ENCODE measurements at places on chromosomes 12 and 14. TPM values are rescaled to one million over a fixed set of nuclear protein-coding genes. Genes with fewer than 3 reads are reported as not detected.

DNA sequence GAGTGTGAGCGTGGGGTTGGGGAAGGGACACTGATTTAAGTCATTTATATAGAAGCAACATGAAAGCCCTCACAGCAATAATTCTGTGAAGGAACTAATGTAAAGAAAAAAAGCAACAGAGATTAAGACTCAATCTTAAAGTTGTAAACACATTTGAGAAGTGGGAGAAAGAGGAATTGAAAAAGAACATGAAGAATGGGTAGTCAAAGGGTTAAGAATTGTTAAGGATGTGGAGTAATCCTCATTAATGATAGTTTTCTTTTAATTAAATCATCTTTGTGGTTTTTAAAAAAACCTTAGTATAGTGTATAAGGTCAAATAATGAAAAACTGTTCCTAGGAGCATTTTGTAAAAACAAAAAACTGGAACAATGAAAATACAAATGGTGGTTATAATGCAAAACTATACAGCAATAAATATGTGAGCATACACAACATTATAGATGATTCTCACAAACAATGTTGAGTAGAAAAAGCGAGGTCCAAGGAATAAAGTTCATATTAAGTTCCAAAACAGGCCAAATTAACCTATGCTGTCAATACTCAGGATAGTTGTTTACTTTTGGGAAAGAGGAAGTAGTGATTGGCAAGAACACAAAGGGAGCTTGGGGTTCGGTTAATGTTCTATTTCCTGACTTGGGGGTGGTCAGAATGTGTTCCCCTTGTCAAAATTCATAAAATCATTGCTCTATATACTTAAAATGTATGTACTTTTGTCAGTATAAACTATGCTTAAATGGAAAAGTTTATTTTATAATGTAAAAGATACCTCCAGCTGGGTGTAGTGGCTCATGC lies 120.4 kb upstream of the ATF7IP start:
- H3K27me3 ChIP-seq, result no peaks in the 10 kb centered on the region
- DNase-seq, result no peak
- H3K36me3 ChIP-seq, result peaks cover 1% of the 10 kb centered on the region
- peaks cover 5% of the 10 kb centered on the region for H3K4me1 ChIP-seq

The ZC2HC1C gene
- 0.62 TPM for total RNA-seq

DNA sequence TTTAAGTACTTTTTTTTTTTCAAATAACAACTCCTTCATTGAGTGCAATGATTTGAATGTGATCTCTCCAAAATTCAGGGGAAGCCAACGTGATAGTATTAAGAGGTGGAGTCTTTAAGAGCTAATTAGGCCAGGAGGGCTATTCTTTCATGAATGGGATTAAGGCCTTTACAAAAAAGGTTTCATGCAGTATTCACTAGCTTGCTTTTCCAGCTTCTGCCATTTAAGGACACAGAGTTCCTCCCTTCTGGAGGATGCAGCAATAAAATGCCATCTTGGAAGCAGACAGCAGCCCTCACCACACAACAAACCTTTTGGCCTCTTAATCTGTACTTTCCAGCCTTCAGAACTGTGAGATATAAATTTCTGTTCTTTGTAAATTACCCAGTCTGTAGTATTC lies 586.8 kb upstream of the LMO3 start:
- no peak overlapping the region for H3K27ac ChIP-seq
- peaks cover 2% of the 10 kb centered on the region for H3K27me3 ChIP-seq
- no peak for DNase-seq

DNA sequence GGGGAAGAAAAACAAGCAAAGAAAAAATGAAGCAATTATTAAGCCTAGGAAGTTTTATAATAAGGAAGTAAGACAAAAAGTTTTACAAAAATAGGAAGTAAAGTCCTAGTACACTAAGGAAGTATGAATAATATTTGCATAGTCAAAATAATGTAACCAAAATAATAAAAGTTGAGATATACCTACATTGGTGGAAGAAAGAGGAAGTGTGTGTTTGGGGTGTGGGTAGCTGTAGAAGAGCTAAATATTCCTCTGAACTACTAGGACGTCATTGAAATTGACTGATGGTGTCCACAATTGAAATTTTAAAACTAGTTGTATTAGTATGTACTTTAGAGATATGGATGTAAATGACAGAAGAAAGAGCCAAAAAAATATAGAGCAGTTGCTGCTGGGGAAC lies 228.4 kb upstream of the OTX2 start:
- no peak overlapping the region for H3K4me3 ChIP-seq
- no peaks in the 10 kb centered on the region for H3K4me1 ChIP-seq
- no peak for DNase-seq
- H3K36me3 ChIP-seq, result no peaks in the 10 kb centered on the region
- no peak overlapping the region for H3K27ac ChIP-seq

DNA sequence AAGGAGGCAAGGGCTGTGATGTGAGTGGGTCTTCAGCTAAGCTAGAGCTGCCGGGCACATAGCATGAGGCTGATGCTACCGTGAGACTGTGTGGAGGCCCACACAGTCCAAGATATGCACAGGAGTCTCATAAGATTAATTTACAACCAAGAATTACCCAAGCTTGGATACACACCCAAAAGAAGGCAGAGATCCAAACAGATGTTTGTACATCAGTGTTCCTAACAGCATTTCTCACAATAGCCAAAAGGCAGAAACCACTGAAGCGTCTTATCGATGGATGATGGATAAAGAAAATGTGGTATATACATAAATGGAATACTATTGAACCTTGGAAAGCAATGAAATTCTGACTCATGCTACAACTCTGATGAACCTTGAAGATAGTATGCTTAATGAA lies 40.8 kb upstream of the RIC8B start:
- no peak for DNase-seq
- no peaks in the 10 kb centered on the region for H3K36me3 ChIP-seq
- no peaks in the 10 kb centered on the region for H3K4me1 ChIP-seq
- no peak overlapping the region for H3K27ac ChIP-seq
- no peak overlapping the region for H3K4me3 ChIP-seq
- no peaks in the 10 kb centered on the region for H3K27me3 ChIP-seq

The PRICKLE1 gene
- total RNA-seq, result 62.8 TPM

DNA sequence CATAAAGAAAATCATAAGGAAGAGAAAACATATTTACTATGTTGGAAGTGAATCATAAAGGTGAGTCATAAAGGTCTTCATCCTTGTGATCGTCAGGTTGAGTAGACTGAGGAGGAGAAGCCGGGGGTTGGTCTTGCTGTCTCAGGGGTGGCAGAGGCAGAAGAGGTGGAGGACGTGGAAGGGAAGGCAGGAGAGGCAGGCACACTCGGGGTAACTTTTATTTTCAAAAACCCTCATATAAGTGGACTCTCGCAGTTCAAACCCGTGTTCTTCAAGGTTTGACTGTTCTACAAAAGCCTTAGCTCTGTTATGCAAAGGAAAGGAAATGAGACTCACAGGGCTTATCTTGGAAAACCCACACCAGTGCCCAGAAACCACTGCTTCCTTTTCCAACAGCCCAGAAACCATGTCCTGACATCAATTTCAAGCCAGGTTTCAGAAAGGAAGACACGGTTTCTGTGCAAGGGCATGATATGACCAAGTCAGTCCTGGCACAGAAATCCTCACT lies 14.0 kb downstream of the SMCO2 start:
- no peak overlapping the region for H3K4me3 ChIP-seq
- H3K4me1 ChIP-seq, result peaks cover 13% of the 10 kb centered on the region
- H3K27ac ChIP-seq, result no peak overlapping the region
- no peaks in the 10 kb centered on the region for H3K36me3 ChIP-seq
- DNase-seq, result no peak

- DNase-seq, result no peak
- peaks cover 15% of the 10 kb centered on the region for H3K4me1 ChIP-seq
- no peaks in the 10 kb centered on the region for H3K36me3 ChIP-seq
- H3K27ac ChIP-seq, result no peak overlapping the region
These were observed 411.6 kb downstream of the CCER1 start for GRCh38 chr12:90543374-90543773.

The ERP27 gene
- 0.73 TPM for total RNA-seq

GRCh38 chr14:23094666-23095195 lies at the start of gene ACIN1:
ACIN1 (minus strand) TSS chr14:23095136; CDS start chr14:23095112, 24 bp downstream.
- peaks cover 18% of the 10 kb centered on the region for H3K36me3 ChIP-seq
- no peak within 1 kb of the TSS for H3K27ac ChIP-seq
- peaks cover 36% of the 10 kb centered on the region for H3K4me1 ChIP-seq
- no peak for DNase-seq
- no peaks in the 10 kb centered on the region for H3K27me3 ChIP-seq

The KLRD1 gene
- 0.21 TPM for total RNA-seq

DNA sequence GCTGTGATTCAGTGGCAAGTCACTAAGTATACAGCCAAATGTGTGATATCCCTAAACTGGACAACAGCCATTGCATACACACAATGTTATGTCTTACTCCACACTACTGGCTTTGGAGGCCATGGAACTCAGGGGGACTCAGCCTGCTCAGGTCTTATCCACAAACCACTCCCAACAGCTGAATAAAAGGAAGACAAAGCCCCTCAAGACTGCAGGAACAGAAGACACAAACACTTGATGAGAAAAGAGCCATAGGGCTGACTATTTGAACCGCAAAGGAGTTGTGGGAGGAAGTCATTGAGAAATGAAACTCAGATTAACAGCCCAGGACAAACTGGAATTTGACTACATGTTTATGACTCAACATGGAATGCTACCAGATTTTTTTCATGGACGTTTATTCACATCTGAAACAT lies 40.9 kb downstream of the PTGER2 start:
- peaks cover 55% of the 10 kb centered on the region for H3K4me1 ChIP-seq
- H3K4me3 ChIP-seq, result peak overlapping the region; percentile 28
- peak overlapping the region; percentile 95 for H3K27ac ChIP-seq
